ENCODE measurements at places on chromosomes 7 and 10.

GRCh38 chr7:155136619-155137243 lies 66.6 kb downstream of the HTR5A start:
- DNase-seq, result no peak

- DNase-seq, result peak; percentile 83
Measured at GRCh38 chr7:80721883-80722615, 83.6 kb downstream of the CD36 start.

DNA sequence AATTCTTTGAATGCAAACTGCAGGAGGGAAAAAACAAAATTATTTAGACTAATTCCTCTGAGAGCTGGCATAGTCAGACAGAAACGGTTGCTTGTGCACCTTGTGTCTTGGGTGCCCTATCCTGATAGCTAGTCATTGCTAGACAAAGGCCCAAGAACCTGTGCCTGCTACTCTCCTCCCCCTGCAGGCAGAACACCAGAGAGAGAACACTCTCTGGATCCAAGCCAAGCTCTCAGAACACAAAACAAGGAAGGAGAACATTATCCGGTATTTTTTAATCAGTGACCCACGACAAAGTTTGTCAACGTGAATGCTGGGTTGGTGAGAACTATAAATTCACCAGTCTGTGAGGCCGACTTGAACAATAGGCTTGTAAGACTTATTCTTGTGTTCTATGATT lies 18.8 kb upstream of the PPP1R9A start:
- DNase-seq, result no peak

DNA sequence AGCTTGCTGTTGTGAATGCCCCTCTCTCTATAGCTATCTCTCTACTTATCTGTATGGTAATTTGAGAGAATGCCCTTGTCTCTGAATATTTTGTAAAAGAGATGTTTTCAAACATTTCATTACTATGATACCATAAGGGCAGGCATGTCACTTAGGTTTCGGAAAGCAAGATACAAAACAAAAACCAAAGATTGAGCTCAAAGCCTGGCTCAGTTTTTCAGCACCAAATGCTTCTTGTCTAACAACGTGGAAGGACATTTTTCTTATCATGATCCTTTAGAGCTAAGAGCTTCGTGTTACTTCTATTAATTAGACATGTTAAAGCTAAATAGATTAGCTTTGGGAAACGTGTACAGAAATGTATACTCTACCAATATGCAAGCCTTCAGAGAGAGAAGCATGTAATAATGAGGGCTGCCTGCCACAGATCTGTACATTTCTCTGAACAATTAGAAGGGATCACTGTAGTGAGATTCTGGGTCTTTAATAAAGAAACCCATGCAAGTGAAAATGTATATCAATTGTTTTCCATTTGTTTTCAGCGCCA lies 148.9 kb downstream of the ARID5B start:
- DNase-seq, result no peak

GRCh38 chr7:155961241-155962190 lies 149.3 kb upstream of the SHH start:
- no peak for DNase-seq

- no peak for DNase-seq
Measured at GRCh38 chr10:127978481-127978880, 71.6 kb downstream of the PTPRE start.

DNA sequence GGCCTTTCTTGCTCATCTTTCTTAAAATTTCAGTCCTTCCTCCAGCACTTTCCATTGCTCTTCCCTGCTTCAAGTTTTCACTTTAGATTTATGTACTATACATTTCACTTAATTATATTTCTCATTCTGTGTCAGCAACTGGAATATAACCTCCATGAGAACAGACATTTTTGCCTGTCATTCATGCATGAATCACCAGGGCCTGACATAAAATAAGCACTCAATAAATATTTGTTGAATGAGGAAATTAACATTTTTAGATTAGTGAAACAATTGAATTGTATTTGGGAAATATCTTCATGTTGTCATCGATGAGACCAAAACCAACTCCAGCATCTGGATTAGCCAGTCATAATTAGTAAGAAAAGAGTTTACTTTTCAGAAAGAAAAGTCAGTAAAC lies 6.1 kb downstream of the SAMD9L start:
- DNase-seq, result no peak

- DNase-seq, result no peak
Measured at GRCh38 chr7:55078465-55079372, 59.9 kb downstream of the EGFR start.

- DNase-seq, result no peak
Measured at GRCh38 chr7:157627033-157627432, 290.2 kb downstream of the DNAJB6 start.

- DNase-seq, result no peak
Measured at GRCh38 chr7:35550831-35551230, 144.1 kb downstream of the HERPUD2 start.

- no peak for DNase-seq
Measured at GRCh38 chr10:129531969-129532660, 65.1 kb downstream of the MGMT start.

- no peak for DNase-seq
Measured at GRCh38 chr10:88409236-88409635, 173.9 kb downstream of the RNLS start.

GRCh38 chr7:7399707-7400106 lies 136.0 kb downstream of the COL28A1 start:
- DNase-seq, result no peak

DNA sequence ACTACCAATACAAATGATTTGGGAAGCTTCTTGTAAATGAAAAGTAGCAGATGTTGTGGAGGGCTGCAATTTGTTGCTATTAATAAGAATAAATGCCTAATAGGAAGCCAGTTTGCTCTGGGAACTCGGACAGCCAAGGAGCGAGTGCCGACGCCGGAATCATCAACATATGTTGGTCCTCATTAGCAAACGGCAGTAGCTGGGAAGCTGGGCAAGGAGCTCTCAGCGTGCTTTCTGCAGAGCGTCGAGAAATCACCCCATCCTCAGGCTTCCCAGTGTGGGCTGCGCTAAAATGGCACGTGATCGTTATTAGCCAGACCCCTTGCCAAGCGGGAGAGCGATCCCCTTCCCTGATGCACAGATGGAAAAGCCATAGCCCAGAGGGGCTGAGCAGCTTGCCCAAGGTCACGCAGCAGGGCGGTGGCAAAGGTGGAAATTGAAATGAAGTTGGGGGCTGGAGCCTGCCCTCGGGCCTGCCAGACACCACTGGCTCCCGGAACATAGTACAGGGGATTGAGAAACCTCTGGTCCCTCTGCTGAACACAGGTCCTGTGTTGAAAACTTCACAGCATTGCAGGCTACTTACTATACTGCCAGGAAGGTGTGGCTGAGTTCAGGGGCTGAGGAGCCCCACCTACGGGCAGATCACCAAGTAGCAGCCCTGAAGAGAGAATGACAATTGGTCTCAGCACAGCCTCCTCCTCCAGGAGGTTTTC lies 326.9 kb downstream of the PLXNA4 start:
- DNase-seq, result no peak

DNA sequence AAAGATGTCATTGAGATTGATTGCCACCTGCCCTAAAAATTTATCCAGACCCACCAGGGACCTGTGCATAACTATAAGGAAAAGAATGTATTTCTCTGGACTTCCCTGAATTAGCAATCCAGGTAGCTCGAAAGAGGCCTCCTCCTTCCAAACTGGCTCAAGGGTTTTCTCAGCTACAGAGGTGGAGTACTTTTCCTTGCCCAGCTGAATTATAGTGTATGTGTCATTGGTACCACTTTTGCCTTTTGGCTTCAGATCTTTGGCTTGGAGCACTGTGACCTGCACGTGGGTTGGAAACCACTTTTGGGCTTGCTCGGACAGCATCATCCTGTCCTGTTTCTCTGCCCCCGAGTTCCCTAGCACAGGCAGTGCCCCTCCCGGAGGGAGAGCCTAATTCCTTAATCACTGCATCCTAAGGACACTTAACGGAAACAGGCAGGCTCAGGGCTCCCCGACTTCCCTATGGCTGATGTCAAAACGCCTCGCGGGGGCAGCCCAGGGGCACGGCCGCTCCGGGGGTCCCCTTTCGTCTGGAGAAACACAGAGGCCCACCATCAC lies 825 bp downstream of the RAB11FIP2 start:
- DNase-seq, result peak; percentile 16

- DNase-seq, result no peak
Measured at GRCh38 chr7:132386201-132386681, 190.0 kb downstream of the PLXNA4 start.

DNA sequence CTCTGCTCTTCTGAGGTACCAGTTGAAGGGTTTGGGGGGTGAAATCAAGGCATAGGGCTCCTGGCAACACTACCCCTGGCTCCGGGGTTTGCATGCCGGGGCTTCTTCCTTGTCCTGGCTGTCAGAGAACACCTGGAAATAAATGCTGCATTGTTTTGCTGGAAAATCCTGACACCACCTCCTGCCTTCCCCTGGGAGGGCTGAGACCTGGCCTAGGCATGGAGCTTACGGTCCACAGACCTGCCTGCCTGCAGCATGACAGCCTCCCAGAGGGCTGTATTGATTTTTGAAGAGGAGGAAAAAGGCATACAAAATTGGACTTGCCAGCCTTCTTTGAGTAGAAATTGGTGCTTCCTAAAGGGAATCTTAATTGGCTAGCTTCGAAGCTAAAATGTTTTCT lies 227.1 kb downstream of the MGMT start:
- DNase-seq, result no peak

DNA sequence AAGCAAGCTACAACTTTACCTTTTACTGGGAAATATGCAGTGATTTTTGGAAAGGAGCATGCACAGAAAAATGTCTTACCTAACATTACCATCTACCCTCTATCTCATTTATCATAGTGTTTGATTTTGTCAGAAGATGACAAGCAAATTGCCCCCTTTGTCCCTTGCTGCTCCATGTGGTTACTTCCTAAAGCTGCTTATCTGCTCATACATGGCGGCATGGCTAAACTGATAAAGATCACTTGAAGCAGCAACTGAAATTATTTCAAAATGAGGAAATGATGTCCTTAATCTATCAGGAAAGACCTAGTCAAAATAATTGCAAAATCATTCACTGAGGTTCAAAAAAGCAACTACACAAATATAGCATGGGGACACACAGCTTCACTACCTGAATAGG lies 1198.5 kb upstream of the SORCS1 start:
- no peak for DNase-seq

DNA sequence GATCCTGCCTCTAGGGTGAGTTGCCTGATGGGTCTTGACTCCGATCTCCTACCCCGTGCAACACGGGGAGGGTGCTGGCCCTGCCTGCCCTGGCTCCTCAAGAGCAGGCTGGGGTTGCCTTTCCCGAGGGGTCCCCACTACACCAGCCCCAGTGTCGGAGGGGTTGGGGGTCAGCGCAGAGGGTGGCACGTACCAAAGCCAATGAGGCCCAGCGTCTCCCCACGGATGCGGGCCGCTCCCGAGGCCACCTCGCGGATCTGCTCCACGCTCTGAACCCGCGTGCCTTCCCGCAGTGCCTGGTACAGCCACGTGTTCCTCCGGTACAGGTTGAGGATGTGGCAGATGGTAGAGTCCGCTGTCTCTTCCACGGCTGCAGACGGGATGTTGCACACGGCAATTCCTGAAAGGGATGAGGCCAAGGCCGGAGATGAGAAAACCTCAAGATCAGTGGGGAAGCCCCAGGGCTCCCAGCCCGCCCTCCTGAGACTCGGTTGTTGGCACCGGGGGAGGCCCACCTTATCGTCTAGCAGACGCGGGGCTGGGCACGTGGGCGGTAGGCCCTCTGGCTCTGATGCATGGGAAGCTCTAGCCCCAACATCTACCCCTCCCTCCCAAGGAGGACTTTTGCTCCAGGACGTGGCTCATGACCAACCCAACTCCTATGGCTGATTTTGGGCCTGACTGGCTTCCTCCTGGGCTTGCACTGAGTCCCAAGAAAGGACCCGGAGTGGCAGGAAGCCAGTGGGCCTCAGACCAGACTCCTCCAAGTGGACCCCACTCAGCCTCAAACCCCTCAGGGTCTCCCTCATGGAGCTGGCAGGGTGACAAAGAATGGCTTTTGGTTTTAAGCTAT lies 56.1 kb downstream of the ZRANB1 start:
- no peak for DNase-seq

DNA sequence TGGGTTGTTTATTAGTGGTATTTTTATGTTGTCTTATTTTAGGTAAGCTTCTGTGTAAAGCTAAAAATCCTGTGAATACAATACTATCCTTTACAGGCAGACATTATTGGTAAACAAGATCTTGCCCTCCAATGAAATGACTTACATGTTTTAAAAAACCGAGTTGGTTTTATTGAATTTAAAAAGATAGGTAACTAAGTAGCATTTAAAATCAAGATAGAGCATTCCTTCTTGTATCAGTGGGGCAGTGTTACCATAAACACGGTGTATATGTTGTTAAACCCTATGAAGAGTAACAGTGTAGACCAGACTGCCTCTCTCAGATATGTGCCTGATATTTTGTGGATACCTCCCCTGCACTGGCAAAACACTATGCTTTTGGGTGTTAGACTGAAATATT lies 81.0 kb downstream of the SNX10 start:
- no peak for DNase-seq

DNA sequence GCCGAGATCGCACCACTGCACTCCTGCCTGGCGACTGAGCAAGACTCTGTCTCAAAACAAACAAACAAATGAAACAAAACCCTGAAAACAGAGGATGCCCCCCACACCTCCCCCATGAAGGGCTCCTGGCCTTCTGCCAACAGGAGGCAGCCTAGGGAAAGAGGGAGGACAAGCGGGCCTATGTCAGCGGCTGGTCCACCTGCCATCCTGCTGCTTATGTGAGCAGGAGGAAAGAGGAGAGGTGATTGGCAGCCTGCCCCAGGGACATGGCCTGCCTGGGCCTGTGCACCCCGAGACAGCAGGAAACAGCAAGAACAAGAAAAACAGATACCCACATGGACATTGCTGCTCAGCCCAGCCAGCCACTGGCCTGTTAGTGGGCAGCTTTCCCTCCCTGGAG lies 9.1 kb upstream of the ZNF316 start:
- no peak for DNase-seq

DNA sequence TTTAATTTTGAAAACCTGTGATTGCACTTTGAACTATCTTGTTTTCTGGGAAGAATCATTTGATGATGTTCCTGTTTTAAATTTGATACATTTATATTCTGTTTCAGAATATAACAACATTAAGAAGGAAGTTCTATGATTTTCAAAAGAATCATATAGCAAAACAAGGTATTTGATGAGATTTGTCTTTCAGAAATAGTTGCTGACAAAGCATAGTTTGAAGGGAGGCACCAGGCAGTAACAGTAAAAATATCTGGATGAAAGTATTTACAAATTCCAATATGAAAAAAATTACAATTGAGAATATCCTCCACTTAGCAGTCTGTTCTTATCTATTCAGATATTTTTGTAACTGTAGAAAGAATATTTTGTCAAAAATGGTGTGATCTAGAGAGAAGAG lies 266.1 kb upstream of the CSTF2T start:
- no peak for DNase-seq

DNA sequence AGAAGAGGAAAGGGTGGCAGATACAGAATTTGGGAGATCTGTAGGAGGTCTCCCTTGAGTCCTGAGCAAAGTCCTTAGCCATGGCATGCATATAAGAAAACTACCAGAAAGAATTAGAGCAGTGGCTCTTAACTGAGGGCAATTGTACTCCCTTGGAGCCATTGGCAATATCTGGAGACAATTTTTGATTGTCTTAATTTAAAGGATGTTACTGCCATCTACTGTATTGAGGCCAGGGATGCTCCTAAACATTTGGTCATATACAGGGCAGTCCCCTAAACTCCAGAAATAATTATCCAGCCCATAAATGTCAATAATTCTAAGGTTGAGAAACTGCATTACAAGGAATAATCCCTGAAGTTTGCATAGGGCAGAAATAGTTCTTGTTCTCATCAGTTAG lies 136.4 kb upstream of the ODAD2 start:
- no peak for DNase-seq
